ENCODE measurements at places on chromosomes 2 and 18.

GRCh38 chr2:75375646-75376582 lies 176.6 kb upstream of the TACR1 start:
- no peak for DNase-seq

DNA sequence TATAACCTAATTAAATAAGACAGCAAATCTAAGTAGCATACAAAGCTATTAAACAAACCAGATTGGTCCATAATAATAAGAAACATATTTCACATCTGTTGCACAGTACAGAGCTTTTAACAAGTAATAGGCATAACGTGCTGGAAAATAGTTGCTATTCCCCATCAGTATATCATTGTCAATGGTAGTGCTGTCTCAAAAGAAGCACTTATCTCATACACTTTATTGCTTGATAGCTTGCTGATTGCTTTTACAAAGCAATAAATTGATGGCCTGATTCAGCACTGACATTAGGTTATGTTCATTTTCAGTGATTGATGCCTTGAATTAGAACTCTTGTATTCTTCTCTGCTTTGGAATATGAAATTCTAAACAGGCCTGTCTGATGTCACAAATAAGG lies 641.7 kb downstream of the CBLN2 start:
- DNase-seq: no peak

GRCh38 chr2:100067784-100068183 lies 74.6 kb downstream of the AFF3 start:
- DNase-seq: no peak

- peak; percentile 43 for DNase-seq
Observed at GRCh38 chr2:61538920-61539520, 864 bp upstream of the XPO1 start.

- DNase-seq: no peak
Observed at GRCh38 chr18:32156855-32157254, 33.0 kb upstream of the MEP1B start.

GRCh38 chr2:9655441-9656269 lies 24.9 kb upstream of the YWHAQ start:
- peak; percentile 94 for DNase-seq

DNA sequence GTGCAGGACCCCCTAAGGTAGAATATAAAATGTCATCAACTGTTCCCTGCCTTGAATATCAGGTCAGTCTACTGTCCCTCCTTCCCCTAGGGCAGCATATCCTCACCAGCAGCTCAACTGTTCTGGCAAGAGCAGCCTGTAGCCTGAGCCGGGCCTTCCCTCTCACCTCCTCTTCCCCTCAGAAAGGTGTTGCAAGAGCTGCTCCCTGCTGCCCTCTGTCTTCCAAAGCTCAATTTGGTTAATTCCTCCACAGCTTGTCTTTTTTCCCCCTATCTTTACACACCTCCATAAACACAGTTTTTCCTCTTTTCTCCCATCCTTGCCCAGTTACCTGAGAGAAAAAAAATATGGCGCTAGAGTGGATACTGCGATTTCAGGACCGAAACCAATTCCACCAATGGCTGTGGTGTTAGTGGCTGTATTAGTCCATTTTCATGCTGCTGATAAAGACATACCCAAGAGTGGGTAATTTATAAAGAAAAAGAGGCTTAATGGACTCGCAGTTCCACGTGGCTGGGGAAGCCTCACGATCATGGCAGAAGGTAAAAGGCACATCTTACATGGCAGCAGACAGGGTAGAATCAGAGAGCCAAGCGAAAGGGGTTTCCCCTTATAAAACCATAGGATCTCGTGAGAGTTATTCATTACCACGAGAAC lies 184.7 kb downstream of the MREG start:
- DNase-seq: peak; percentile 35

GRCh38 chr2:240929364-240930095 lies 23.4 kb downstream of the CROCC2 start:
- DNase-seq: no peak

All from RKO (cell line).